SIG-M5 (cell line): ENCODE measurements at places on chromosomes 2 and 18.

- DNase-seq = no peak
Observed at GRCh38 chr2:43127941-43128558, 98.4 kb downstream of the ZFP36L2 start.

- no peak for DNase-seq
Observed at GRCh38 chr2:182559623-182560022, 132.8 kb upstream of the PDE1A start.

DNA sequence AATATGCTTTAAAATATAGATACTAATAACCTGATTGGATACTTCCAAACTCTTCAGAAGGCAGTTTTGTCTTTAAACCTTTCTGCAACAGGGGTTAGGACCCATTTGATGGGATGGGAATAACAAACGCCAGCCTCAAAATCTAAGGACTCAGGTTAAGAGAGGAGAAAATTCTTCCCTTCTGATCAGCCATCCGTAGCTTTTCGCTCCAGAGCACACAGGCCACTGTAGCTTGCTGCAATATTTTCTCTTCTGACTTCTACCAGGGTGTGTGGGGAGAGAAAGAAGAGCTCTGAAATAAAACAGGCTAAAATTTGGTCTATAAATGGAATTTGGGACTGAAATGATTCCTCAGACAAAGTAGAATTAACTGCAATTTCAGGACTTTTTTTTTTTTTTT is 95.1 kb downstream of the ALPK2 start:
- no peak for DNase-seq

DNA sequence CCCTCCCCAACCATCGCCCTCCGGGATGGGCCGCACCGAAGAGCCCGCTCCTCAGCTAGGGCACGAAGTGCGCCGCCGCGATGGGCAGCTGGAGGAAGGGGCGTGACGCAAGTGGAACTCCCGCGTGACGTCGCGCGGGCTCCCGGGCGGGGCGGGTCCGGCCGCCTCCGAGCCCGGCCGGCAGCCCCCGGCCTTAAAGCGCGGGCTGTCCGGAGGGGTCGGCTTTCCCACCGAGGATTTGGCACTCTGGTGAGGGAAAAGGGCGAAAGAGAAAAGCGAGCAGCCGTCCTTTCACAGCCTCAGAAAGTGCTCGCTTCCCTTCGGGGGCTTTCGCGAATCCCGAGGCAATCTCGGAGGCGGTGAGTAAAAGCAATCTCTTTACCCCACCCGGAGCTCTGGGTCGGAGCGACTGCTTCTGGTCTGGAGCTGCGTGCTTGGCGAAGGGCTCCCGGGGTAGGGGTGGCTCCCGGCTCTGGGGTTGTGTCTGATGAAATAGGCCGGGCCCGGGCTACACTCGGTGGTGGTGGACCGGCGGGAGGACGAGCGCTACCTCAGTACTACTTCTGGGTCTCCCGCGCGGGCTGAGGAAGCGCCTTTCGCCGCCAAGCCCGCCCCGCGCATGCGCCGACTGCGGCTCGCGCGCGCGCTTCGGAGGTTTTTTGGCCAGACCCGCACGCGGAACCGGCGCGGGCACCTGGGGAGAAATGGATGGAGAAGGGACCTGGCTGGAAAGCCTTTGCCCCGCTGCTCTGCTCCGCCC is at the start of gene RBBP8:
Gene RBBP8 (plus strand): TSS at position 123 of the 760 bp plus-strand sequence. CDS start 3,524 bp downstream, outside the sequence.
- DNase-seq = peak; percentile 3

DNA sequence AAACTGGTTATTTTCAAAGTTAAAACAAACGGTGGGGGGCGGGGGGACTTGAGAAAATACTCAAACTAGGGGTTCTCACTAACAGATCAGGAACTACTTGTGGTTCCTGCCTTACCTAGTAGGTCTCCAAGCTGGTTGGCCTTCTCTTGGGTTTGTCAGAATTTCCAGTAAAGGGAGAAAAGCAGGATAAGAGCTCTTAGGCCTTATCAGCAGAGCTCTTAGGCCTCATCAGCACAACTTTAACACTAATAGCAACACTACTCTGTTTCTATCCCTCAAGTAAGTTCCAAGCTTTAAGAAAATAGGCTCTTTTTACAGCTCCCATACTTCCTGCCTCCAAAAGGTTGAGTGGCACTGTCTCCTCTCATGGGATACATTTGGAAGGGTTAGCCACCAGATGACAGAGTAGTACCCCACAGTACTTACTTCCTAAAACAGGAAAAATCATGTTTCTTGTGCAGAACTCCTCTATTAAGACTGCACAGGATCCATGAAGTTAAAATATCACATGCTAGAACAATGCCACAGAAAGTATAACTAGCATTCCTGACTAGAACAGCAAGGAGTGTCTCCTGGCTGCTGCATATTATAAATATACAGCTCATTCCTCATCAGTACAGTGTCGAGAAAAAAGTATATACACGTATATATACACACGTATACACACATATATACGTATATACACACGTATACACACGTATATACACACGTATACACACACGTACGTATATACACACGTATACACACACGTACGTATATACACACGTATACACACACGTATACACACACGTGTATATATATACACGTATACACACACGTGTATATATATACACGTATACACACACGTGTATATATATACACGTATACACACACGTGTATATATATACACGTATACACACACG is 6.1 kb downstream of the FBXO11 start:
- DNase-seq = no peak

DNA sequence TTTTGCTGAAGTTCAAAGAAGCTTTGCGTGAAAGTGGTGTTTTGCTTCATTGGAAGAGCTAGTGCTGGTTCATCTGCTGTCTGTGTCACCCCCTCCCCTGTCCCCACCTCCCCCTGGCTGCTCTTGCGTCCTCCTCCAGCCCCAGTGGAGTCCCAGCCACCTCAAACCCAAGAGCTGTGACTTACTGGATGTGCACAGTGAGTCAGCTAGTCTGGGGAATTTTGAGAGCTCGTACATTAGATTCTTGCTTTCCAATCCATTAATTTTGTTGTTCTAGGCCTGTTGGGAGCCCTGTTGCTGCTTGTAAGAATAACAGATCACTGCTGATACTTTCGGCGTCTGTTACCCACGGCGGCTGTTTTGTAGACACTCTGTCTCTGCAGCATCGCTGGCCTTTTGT is 412.1 kb downstream of the TSN start:
- no peak for DNase-seq

DNA sequence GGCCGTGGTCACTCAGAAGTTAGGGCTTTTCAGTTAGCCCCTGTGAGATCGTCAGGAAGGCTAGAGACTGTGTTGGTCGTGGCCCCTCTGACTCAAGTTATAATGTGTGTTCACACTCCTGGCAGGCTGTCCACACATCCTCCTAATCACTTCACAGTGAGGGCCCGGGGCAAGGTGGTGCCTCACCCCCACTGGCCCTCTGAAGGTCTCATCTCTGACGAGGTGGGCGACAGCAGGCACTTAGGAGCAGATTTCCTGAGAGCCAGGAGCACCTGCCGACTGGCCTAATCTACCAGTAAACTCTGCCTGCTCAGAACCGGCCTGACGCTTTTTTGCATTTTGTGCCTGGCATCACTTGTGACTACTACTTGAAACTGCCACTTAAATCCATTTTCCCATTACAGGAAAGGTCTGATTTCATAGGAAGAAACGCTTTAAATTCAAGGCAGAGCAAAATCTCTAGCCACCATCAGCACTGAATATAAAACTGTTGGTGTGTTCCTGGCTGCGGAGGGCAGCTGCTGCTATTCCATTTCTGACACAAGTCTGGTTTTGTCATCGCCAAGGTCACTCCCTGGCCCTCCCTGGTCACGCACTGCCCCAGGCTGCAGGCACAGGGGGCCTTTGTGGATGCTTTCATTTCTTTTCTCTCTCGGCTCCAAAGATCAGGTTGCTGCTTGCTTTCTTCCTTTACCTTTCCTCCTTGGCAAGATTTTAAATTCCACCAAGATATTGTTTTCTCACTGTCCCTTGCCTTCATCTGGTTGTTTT is 48.0 kb downstream of the RAB12 start:
- no peak for DNase-seq

DNA sequence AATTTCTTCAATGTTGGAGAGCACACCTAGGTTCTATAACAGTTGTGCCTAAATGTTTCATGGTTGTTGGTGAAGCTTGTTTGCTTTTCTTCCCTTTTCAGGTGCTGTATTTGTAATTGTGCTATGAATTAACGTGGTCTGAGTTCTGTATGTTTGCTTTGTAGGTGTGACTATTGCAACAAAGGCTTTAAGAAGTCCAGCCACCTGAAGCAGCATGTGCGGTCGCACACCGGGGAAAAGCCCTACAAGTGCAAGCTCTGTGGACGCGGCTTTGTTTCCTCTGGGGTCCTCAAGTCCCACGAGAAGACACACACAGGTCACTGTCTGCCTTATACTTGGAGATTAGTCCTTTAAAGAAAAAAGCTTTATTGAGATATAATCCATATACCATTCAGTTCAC is 91.2 kb downstream of the ZNF236 start:
- no peak for DNase-seq

- no peak for DNase-seq
Observed at GRCh38 chr2:117976581-117976980, 37.3 kb downstream of the CCDC93 start.

DNA sequence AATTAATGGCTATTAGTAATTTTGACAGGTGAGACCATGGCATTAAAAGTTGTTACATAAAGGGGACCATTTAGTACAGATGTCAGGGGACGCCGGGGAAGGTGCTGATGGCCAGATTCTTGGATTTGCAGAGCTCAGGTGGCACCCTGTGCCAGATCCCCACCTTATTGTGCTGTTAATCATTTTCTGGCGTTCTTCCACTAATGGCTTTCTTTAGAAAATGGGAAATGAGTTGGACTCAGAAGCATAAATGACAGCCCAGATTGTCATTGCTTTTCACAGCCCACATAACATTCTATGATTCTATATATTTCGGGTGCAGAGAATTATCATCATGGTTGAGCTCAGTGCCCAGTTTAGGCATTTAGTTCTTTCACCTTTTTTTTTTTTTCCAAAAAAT is 257.2 kb upstream of the TCF4 start:
- DNase-seq = no peak

DNA sequence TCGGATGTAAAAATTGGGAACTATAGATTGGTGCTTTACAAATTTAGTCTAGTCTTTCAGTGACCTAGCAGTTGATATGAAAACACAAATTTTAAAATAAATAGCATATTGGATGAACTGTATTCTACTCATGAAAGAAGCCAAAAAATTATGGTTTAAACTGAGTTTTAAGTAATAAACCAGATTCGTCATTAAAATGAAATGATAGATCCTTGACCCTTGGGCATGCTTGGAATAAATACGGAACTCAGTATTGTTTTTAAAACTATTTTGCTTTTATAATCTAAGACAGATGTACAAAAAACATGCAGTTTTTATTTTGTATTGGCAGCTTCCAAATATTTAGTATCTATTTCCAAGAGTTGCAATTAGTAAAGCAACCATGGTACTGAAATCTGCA is 34.6 kb upstream of the TBR1 start:
- DNase-seq = no peak

GRCh38 chr2:120373424-120373823 is 27.5 kb downstream of the INHBB start:
- DNase-seq = no peak

DNA sequence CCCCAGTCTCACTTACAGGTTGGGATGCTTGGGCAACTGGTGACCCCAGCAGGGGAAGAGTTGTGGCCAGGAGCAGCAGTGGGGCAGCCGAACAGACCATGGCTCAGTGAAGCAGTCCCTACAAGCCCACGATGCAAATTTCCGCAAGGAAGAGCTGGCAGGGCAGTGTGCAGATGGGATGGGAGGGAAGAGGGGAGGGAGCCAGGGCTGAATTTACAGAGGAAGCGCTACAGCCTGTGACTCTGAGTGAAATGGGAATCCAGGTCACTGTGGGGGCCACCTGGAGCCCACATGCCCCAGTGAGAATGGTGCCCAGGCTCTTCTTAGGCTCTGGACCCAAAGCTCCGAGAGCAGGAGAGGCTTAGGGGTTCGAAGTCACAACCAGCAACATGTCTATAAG is 27.0 kb upstream of the SELENOI start:
- no peak for DNase-seq

GRCh38 chr18:12014086-12014485 is 32.8 kb downstream of the IMPA2 start:
- DNase-seq = no peak

DNA sequence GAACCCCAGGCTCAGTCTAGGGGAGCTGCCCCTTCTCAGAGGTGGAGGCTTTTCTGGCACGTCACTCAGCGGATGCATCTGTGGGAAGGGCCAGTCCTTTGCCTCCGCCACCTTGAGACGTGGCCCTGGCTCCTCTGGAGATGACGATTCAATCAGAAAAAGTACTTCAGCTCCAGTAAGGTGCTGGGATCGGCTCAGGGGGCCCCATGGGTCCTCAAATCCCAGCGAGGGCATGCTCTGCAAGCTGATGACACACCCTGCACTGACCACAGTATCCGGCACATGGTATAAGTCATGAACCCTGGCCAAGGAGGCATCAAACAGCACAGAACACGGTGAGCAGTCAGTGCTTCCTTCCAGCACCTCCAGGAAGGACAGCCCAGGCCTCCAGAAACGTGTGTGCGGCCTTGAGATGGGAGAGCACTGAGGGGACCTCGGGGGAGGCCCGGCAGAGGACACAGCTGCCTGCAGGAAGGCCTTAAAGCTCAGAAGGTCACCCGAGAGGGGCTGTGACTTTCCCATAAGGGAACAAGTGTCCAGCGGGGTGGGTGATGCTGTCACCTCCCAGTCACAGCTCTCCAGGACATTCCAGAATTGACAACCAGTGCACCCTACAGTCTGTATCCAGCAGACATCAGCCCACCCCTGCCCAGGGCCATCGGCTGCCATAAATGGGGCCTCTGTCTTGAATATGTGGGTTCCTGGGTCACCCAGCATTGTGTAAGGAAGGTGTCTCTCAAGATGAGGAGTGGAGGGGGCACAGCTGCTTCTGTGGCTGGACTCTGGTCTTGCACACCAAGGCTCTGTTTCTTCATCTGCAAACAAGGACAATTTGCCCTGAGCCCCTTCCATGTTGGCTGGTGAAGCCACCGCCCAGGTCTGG is 205.8 kb downstream of the NDUFA10 start:
- DNase-seq = no peak

DNA sequence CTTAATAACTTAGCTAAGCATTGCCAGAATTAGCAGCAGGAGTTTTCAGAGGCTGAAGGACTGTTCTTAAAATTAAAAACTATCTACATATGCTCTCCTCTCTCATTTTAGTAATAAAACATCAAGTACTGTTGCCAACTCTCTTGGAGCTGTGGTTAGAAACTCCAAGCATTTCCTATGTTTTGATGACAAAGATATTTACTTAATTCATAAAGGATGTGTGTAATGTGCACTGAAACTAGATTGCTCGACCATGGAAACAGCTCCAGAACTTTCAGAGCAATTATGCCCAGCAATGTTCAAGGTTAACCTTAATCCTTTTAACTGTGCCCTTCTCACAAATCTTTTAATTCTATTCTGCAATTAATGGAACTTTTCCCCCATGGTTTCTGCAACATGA is 8.4 kb downstream of the GRP start:
- no peak for DNase-seq

GRCh38 chr2:106990297-106990696 is 104.3 kb upstream of the ST6GAL2 start:
- no peak for DNase-seq

GRCh38 chr2:190545555-190546385 is 11.2 kb upstream of the NEMP2 start:
- DNase-seq = no peak
